Activated naive CD4-positive, alpha-beta T cell treated with Interleukin-2 at 50 U/mL for 16 hours (primary cell): ENCODE measurements at places on chromosomes 11 and 22.
A peak's percentile ranks its signal among the peaks of the same experiment; 100 is the strongest.

GRCh38 chr22:36365020-36365411, 22.8 kb downstream of the MYH9 start:
- DNase-seq = peak; percentile 91

DNA sequence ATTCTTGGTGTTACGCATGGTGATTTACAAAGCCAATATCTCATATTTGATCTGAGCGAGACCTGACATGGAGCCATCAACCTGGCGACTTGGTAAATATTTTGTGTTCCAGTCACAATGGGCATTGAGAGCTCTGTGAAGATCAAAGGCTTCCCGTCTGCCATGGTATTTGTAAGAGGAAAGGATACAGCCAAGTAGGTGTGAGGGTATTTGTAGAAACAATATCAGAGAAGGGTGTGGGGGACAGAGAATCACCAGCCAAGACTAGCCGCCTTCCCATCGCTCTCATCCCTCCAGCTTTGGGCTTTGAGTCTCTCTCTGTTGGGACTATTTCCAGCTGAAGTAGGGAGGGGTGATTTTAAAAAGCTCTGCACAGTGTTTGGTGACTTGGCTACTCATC, 173.4 kb upstream of the BDNF start:
- DNase-seq = no peak

DNA sequence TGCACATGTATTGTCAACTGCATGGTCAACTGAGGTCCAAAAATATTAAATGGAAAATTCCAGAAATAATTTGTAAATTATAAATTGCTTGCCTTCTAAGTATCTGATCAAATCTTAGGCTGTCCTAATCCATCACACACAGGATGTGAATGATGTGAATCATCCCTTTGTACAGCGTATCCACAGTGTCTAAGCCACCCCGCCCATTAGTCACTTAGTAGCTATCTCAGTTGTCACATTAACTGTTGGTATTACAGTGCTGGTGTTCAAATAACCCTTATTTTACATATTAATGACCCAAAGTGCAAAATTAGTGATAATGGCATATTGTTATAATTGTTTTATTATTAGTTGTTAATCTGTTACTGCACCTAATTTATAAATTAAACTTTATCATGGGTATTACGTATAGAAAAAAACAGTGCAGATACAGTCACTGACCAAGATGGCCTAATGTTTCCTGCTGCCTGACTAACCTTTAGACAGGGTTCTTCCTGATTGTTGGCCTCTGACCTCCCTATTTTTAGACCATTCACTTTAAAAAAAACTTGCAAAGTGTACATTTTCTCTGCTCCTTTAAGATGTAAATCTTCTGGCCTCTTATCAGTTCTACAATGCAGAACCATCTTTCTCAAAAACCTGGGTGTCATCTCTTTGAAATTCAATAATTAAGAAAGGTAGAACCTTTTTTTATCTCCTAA, 2.9 kb upstream of the SVIP start:
- no peak for DNase-seq

DNA sequence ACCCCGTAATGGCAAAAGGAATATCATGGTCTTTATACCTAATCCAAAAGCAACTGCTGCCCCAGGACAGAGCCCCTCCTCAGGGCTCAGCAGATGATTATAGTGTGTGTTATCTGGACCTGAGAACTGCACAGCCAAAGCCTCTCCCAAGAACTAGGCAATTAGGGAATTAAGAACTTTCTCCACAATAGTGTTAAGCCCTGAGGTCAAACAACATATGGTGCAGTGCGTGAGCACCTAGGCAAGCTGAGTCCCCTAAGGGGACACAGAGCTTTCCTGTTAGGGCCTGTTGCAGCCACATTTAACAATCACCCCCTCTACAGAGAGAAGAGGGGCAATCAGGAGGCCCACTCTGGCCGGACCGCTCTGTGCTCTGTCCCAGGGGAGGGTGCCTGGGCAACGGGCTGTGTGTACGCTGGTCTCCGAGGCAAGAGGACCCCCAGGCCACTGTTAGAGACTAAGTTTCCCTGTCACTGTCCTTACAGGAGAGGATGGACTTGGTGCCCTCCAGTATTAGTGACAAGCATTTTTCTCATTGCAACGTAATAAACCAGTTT, 1.4 kb upstream of the KCNJ5 start:
- DNase-seq = no peak

GRCh38 chr11:84899740-84900139, 727.4 kb downstream of the DLG2 start:
- DNase-seq = no peak

- DNase-seq = no peak
These were observed 30.2 kb downstream of the C22orf31 start for GRCh38 chr22:29031227-29032011.

GRCh38 chr22:42919199-42919598, 62.1 kb upstream of the ARFGAP3 start:
- DNase-seq = no peak

- no peak for DNase-seq
These were observed 71.8 kb downstream of the TSPAN18 start for GRCh38 chr11:44798607-44798972.

- DNase-seq = no peak
These were observed 98.1 kb downstream of the CEP164 start for GRCh38 chr11:117425679-117426296.

GRCh38 chr22:29313576-29314466, 1.7 kb downstream of the RASL10A start:
- DNase-seq = no peak

DNA sequence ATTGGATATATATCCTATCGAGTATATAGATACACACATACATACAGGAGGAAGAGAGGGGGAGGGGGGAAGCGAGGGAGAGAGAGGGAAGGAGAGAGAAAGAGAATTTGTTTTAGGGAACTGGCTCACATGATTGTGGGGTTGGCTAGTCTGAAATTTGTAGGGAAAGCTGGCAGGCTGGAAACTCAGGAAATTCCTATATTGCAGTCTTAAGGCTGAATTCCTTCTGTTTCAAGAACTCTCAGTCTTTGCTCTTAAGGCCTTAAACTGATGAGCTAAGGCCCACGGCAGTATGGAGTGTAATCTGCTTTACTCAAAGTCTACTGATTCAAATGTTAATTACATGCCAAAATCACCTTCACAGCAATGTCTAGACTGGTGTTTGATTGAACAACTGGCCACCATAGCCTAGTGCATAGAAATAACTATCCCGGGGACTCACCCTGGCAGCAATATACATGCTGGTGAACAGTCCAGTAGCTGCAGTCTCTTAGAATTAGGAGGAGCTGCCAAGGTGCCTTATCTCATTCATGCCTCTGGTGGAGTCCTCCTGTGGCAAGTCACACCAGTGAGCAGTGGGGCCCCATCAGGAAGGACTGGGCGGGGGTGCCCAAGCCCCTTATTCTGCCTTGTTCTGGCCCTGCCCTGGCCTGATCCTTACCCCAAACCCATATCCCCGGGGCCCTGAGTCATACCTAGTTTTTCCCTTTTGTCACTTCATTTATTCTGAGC, 59.7 kb upstream of the AMPD3 start:
- no peak for DNase-seq

- DNase-seq = peak; percentile 29
These were observed 3.6 kb upstream of the OR8B3 start for GRCh38 chr11:124402326-124402922.

GRCh38 chr22:40540265-40540664, 96.3 kb downstream of the MRTFA start:
- DNase-seq = no peak

DNA sequence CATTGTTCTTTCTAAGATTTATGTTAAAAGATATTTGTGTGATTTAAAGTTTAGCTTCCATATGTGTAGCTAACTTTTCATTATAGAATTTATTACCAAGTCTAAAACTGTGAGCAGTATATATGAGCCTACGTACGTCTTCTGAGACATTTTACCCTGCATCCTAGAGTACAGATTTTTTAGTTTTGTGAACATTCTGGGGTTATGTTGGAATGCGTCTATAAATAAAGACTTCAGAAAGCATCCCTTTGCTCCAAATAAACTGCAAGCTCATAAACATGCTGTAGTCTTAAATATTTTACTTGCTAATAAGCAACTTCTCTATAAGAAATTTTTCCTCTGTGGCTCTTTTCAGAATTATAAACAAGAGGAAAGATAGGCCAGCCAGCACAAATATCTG, 236.5 kb downstream of the DDX10 start:
- DNase-seq = no peak

DNA sequence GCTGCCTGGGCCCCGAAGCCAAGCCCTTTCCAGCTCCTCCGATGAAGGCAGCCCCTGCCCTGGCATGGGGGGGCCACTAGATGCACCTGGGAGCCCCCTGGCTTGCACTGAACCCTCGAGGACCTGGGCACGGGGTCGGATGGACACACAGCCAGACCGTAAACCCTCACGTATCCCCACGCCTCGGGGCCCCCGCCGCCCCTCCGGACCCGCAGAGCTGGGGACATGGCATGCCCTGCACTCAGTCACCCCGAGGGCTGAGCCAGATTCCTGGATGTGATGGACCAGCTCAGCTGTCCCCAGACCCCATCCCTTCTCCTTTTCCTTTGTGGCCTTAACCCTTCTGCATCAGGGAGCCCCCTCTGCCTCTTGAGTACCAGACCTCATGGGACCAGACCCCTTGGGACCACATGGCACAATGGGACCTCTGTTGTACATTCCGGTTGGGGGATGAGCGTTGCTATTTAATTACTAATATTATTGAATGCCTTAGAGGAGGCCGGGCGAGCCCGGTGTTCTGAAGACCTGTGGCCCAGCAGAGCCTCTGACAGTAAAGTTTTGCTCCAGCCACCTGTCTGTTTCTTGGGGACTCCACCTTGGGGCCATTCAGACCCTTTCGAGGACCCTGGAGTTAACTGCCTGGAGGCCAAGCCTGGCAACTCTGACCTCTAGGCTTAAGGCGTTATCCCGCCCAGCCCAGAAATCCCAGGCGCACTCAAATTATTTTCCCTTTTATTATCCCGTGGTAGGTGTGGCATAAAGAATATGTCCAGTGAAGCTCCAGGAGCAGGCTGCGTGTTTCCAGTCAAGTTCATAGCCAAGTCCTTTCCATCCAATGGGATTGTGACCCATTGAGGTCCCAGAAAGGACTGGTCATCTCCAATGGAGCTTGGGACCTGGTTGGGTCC, 3.0 kb downstream of the RASL10A start:
- DNase-seq = no peak

DNA sequence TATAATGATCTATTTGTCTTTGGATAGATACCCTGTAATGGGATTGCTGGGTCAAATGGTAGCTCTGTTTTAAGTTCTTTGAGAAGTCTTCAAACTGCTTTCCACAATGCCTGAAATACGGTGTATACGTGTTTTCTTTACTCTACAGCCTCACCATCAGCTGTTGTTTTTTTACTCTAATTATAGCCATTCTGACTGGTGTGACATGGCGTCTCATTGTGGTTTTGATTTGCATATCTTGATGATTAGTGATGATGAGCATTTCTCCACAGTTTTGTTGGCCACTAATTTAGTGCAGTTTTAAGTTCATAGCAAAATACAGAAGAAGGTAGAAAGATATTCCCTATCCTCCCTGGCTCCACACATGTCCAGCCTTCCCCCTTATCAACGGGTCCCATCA, 26.3 kb upstream of the VPREB1 start:
- no peak for DNase-seq

DNA sequence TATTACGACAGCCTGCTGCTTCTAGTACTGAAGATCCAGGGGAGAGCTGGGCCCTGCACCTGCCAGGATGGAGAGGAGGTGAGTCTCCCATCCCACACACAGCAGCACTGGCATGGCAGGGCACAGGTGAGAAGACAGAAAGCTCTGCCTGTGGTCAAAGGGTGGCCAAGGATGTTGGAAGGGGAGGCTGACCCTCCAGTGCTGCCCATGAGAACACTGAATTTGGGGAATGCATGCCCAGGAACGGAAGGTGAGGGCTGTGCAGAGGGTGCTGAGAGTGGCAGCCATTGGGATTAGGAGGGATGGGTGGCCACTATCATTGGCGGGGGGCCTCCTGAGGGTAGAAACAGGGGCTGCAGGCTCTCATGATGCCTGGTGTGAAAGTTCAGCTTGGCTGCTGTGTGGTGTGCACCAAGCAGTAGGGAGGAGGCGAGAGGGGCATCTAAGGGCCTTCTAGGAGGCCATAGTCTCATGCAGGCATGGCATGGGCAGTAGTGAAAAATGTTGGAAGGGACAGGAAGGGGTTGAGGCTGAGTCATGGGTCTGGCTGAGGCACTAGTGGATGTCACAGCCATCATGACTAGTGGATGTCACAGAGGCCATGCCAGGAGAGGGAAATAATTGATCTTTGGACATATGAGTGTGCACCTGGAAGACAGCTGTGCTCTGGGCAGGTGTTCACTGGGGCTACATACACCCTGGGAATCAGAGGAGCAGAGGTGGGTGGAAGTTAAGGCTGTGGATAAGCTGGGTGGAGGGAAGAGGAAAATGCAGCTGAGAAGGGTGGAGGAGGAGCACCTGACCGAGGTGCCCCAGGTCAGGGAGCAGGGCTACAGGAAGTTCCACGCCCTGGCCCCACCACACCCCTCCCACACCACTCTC, 2.5 kb upstream of the LRRC74B start:
- no peak for DNase-seq

DNA sequence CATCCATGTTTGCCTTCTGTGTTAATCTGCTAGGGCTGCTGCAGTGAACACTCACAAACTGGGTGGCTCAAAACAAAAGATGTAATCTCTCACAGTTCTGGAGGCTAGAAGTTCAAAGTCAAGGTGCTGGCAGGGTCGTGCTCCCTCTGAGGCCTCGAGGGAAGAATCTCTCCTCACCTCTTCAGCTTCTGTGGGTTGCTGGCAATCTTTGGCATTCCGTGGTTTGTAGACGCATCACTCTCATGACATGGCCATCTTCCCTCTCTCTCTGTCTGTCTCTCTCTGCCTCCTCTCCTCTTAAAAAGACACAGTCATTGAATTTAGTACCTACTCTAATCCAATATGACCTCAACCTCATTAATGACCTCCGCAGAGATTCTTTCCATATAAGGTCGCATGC, 78.8 kb downstream of the TSPAN18 start:
- no peak for DNase-seq

DNA sequence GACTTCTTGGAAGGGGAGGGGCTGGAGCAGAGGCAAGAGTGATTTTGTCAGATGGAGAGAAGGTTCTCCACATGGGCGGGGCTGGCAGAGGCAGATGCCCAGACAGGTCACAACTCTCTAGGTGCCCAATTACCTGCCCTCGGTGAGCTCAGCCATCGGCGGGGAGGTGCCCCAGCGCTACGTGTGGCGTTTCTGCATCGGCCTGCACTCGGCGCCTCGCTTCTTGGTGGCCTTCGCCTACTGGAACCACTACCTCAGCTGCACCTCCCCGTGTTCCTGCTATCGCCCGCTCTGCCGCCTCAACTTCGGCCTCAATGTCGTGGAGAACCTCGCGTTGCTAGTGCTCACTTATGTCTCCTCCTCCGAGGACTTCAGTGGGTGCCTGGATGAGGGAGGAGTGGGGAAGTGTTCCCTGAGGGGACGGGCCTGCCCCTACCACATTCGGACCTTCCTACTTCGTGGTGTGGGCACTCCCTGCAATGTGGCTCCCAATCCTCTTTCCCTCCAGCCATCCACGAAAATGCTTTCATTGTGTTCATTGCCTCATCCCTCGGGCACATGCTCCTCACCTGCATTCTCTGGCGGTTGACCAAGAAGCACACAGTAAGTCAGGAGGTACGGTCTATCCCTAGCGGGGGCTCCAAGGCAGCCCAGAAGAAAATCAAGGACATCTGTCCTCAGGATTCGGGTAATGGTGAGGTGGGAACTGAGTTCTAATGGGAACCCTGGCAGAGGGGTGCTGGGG, 15.6 kb downstream of the PGAP2 start:
- DNase-seq = no peak

GRCh38 chr22:24184057-24184798, 2.9 kb downstream of the SUSD2 start:
- no peak for DNase-seq
